ENCODE measurements at places on chromosomes 16 and 17.

DNA sequence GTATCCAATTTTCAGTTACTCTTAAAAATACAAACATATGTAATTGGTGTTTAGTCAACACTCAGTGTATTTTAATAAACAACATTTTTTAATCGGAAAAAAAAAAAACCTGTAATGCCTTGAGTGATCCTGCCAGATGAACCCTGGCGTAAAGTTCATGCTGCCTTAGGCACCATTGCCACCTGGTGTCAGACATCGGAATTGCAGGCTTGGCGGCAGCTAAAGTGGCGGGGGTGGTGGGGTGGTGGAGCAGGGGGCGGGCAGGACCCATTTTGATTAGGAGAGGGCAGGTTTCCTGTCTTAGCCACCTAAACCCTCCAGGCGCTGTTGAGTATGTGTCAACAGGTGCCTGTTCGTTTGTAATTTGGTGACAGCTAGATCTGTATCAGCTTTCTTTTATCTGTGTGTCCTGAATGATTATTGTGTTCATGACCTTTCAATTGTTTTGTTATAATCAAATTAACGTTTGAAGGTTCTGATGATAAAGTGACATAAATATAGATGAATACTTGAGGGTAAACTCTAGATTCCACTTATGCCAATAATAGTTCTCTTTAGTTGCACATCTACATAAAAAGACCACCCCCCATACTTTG, 588.7 kb downstream of the CDH13 start:
- no peak for DNase-seq

GRCh38 chr16:53611179-53611696, 92.4 kb downstream of the RPGRIP1L start:
- no peak for DNase-seq

DNA sequence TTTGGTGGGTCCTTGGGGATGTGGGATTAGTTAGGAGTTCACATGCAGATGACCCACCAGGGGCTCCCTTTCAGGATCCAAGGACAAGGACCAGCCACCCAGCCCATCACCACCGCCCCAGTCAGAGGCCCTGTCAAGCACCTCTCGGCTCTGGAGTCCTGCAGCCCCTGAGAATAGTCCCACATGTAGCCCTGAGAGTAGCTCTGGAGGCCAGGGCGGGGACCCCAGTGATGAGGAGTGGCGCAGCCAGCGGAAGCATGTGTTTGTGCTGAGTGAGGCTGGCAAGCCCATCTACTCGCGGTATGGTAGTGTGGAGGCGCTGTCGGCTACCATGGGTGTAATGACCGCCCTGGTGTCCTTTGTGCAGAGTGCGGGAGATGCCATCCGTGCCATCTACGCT, 2.4 kb downstream of the MON1B start:
- no peak for DNase-seq

GRCh38 chr16:19130852-19131824, 17.4 kb downstream of the ITPRIPL2 start:
- DNase-seq, result no peak

DNA sequence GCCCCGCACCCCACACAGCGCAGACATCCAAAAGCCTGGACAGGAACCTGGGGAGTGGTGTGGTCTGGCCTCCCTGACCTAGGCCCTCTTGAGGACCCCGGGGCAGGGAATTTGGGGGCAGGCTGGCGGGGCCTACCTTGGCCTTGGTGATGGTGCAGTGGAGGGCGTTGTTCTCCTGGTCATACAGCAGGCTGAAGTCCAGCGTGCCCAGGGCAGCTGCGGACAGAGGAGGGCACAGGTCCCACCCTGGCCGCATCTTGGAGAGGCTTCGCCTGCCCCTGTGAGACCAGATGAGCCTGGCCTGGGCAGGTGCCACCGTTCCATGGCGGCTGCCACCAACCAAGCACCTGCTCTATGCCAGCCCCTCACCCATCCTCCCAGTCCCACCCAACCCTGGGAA, 9.0 kb downstream of the DOC2B start:
- DNase-seq, result no peak

GRCh38 chr16:70460737-70461261, 6.4 kb downstream of the FCSK start:
- no peak for DNase-seq

DNA sequence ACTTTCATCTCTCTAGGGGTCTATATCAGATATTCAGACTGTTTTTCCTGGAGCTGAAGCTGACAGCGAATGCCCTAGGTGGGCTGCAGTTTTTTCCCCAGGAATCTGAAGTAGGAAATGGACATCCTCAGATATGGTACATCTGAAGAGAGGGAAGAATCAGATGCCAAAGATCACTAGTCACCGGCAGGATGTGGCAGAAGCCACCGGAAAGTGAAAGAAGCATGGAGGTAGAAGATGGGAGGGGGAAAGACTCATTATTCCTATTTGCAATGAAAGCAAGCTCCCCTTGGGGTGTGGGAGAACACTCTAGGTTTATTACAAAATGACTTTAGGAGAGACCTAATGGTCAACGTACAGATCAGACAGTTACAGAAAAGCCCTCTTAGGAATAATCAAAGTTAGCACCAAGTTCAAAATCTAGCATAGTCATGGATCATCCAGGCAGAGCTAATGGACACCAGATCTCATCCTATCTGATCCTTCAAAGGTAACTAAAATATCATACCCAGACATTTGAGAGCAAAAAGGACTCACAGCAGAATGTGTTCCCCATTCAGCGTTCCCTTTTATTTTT, 110.7 kb downstream of the HS3ST3A1 start:
- DNase-seq, result no peak

DNA sequence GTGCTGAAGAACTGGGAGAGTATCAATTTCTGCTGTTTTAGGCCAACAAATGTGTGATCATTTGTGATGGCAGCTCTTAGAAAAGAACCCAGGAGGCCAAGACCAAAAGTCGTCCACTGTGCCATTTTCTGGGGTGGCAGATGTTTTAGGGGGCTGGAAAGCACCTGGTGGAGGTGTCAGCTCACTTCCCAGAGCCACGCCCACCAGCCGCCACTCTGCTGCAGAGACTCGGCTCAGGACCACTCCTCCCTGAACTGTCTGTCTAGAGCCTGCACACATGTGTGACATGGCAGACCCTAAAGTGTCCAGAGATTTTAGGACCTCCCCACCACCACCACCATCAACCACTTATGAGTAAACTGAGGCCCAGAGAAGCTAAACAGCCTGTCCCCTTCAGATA, 23.9 kb upstream of the RPL38 start:
- no peak for DNase-seq

DNA sequence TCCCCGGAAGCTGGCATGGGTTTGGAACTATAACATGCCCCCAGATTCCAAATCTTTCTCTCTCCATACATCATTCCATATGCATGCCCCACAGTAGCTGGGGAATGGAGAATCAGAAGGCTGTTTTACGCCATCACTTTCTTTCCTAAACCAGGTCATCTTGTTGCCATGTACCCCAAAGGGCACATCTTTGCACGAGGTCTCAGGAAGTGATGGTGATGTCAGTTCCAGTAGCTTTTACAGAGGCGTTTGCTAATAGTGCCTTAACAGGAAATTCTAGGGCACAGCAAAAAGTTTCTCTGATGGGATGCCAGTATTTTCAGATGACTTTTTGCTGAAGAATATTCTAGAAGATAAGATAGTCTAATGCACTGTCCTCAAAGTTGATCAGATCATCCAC, 241.5 kb downstream of the MAF start:
- DNase-seq, result no peak

GRCh38 chr17:28942925-28943324, 8.4 kb downstream of the PHF12 start:
- no peak for DNase-seq

DNA sequence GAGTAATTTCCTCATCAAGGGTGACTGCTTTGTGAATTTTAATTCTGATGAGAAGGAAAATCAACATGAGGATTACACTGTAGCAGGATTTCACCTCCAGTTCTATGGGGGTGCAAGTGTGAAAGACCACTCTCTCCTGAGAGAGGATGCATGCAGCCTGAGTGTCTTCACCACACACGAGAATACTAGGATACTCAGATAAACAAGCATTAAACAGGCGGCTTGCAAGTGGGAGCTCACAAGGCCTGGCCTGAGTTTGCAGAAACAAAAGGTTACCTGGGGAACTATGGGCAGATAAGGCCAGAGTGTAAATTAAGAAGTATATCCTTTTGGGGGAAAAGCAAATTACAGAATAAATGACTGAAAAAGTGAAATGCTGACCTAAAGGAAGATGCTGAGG, 46.6 kb downstream of the MYH10 start:
- DNase-seq, result no peak

DNA sequence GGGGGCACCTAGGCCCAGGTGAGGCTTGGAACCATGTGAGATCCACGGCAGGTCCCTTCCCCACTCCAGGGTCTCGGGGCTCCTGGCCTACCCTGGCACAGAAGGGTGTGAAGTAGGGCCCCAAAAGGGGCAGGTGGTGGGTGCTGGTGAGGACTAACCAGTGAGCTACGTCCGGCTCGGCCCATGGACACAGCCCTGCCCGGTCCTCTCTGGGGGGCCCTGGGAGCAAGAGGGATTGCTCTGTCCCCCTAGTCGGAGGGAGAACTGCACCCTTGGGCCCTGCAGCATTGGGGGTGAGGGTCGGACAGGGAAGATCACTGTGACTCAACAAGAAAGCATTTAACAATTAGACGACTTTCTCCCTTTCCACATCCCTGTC, 2.9 kb downstream of the ENPP7 start:
- no peak for DNase-seq

DNA sequence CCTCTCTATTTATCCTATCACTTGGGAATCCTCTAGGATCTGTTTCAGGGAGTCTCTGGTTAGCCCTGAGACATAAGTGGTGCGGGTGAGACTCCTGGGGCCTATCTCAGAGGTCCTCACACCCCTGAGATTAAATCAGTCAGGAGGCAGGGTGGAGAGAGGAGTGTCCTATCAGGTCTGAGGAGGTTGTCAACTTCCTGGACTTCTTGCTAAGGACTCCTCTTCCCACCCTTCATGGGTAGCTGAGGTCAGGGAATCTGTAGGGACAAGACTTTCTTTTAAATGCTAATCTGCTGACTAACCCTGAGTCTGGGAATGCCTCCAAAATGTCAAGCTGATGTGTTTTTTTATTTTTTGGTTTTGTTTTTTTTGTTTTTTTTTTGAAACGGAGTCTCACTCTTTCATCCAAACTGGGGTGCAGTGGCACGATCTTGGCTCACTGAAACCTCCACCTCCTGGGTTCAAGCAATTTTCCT, 6.6 kb upstream of the ARMC5 start:
- DNase-seq, result no peak

- no peak for DNase-seq
These were observed 1.8 kb downstream of the JPT1 start for GRCh38 chr17:75152523-75152921.

DNA sequence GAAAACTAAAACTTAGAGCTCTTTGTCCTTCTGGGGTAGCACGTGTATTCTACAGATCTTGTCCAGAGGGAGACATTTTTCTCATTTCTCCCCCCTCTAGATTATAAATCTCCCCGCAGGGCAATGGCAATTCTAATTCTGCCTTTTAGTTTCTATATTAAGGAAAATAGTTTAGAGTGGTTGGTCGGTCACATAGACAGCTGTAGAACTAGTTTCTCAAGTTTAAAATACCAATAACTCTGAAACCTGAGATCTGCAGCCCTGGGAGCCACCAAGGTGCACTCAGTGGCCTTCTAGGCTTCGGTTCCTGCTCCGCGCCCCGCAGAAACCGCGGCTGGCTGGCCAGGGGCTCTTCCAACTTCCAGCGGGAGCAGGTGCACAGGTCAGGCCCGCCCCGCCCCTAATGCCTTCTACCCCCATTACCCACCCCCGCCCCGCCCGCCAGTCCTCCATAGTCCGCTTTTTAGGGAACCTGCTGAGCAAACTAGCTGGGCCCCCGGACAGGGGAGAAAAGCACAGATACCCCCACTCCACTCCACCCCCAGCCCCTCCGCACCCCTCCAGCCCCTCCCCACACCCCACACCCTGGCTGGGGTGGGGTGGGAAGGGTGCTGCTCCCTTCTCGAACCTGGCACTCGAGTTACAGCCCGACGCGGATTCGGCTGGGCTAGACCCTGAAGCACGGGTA, 431 bp downstream of the SLFN11 start:
- peak; percentile 48 for DNase-seq
